ENCODE measurements at places on chromosomes 1 and 21. TPM values are rescaled to one million over a fixed set of nuclear protein-coding genes. Genes with fewer than 3 reads are reported as not detected.

DNA sequence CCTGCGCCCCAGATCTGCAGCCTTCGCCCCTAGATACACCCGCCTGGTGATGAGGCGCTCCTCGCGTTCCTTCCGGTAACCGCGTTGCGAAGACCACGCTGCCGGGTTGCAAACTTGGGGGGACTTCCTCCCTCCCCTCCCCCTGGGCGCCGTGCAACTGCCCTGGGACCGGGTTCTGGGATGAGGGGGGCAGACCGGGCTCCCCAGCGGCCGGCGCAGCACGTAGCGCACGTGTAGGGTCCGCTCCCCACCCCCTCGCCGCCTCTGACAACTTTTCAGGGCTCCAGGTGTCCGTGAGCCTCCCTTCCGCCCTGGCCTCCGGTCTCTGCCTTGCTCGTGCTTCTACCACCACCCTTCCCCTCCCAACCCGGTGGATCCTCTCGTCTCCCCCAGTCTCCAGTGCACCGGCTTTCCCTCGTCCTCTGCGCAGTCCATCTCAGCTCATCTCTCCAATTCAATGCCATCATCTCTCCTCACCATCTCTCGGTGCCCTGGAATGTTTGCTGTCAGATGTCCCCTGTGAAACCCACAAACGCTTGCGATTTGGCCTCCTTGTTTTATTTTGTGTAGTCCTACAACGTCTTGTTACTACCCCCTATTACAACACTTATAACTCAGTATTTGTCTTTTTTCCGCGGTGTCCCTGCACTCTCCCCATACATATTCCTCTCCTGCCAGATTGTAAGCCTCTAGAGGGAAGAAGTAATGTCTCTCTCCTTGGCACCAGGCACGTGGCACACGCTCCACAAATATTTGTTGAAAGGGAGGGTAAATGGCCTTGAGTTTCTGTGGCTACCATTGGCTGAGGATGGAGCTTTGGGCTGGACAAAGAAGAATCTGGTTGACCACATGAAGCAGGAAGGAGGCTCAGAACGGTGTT, 782 bp downstream of the PCAT6 start:
- peak; percentile 25 for DNase-seq

DNA sequence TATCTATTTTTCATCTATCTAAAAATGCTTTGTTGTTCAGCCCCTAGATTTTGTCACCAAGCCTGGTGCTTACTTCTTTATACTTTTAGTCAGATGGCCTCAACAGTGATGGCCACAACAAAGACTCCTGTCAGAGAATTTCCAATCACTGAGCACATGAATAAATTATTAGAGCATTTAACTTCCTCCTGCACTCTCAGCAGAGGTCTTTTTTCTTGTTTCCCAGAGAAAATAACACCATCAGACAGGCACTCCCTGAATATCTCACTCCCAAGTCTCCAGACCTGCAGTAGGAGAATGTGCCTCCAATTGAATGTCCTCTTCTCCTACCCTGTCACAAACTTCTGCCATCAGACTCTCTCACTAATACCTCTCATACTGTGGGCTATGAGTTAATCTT, 616.0 kb upstream of the NR5A2 start:
- no peak for DNase-seq

VTCN1 gene
- total RNA-seq, result not detected

GPR52 gene
- total RNA-seq, result 0.92 TPM

CFAP107 gene
- not detected for total RNA-seq

DNA sequence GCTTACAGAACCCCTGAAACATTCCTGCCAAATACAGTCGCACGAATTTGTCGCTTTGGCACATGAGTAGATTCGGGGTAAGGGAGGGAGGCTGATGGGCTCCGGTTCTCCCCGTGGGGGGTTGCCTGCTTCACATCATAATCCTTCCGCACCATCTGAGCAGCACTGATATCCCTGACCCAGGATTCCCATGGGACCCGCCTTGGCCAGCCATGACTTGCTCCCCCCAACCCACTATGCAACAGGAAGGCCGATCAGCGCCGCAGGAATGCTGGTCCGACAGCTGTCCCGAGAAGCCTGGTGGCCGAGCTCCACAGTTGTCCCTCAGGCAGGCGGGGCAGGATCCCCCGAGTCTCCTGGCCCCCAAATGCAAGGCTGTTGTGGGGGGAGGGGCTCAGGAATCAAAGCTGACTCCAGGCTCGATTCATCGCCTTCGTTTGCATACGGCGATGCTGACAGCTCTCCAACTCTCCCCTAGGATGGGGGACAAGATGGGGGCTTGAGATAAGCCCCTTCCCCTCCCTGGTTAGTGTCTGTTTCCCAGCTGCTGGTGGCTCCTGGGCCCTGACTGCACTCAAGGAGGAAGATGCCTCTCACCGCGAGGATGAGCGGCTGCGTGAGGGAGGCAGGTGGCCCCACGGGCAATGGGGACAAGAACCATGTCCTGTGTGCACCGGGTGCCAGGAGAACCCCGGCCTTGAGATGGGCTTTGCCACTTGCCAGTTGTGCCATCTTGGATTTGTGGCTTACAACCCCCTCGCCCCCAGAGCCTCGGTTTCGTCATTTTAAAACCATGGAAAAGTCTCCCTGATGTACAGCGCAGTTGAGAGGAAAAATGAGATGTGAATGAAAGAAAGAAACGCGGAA, 9.3 kb downstream of the DRAXIN start:
- no peak for DNase-seq

DNA sequence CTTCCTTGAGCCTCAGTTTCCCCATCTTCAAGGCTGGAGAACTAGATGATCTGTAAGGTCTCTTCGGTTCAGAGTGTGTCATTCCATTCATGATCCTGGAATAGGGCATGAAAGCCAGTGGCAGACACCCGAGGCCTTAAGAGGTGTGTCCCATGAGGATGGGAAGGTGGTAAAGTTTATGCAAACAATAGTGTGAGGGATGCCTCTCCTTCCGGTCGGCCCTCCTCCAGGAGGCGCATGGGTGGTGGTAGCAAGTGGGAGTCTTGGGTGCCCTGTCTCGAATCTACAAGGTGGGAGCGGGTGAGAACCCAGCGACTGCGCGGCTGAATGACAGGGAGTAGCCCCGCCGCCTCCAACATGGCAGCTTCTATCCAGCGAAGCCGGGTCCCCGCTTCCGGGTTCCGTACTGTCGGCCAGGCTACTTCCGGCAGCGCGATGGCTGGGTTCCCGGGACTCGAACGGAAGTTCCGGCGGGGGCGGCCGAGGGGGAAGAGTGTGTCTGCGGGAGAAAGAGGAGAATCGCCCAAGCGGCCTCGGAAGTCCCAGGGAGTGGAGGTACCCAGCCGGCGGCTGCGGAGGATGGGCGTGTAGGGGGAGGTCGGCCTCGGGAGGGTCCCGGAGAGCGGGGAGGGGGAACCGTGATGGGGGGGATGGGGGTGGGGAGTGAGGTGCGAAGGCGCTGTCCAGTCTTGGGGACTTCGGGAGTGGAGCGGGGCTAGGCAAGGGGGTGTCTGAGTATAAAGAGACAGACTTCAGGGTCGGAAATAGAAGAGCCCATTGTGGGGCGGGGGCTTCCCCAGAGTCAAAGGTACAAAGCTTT, at the start of gene LYPLA2:
Gene LYPLA2, plus strand, starts transcription at position 450 of the 820 bp plus-strand sequence. CDS start 1,538 bp downstream, outside the sequence.
- peak; percentile 86 for DNase-seq

FCAMR gene
- not detected for total RNA-seq

GRCh38 chr1:49906365-49906764, 117.4 kb downstream of the AGBL4 start:
- no peak for DNase-seq

GRCh38 chr1:73306899-73307555, 890.9 kb downstream of the LRRIQ3 start:
- DNase-seq, result no peak

DNA sequence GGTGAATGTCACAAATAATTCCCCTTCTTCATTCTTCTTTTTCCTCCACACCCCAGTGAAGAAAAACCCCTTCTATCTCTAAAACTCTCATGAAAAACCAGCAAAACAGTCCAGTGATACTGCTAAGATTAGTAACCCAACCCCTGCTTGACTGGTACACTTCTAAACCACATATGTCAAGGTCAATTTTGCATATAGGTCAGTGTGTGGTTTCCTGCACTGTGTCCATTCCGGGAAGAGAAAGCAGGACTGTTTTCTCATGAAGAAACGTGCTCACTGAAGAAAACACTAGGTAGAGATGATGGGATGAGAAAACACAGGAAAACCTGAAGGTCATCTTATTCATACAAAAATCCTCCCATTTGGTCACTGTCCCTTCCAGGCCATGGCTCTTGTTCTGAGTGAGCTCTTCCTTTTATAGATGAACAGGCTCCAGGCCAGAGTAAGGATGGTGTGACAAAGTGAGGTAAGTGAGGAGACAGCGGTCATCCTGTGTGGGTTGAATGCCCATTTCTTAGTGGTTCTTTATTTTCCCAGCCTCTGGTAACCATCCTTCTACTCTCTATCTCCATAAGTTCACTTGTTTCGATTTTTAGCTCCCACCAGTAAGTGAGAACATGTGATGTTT, 122.7 kb downstream of the FASLG start:
- DNase-seq, result no peak

GRCh38 chr1:97989094-97989680, 68.4 kb upstream of the DPYD start:
- DNase-seq, result no peak

DNA sequence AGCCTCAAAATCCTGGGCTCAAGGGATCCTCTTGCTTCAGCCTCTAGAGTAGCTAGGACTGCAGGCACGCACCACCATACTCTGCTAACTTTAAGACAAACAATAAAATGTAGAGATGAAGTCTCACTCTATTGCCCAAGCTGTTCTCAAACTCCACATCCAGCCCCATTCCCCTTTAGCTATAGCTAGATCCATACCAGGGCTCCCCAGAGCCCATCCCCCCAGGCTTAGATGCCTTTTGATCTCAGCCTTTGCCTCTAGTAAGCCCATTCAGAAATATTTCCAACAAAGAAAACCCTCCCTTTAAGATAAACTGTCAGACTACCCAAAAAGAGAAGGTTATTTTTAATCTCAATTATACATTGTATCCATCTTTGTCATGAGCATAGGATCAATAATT, 325.4 kb downstream of the CHRM3 start:
- DNase-seq, result no peak

OR2M5 gene
- not detected for total RNA-seq

GRCh38 chr1:230149751-230150584, 82.9 kb downstream of the GALNT2 start:
- DNase-seq, result no peak

CYB5RL gene
- total RNA-seq, result 11.8 TPM

GRCh38 chr1:30679201-30679975, 44.0 kb downstream of the MATN1 start:
- DNase-seq, result no peak

DNA sequence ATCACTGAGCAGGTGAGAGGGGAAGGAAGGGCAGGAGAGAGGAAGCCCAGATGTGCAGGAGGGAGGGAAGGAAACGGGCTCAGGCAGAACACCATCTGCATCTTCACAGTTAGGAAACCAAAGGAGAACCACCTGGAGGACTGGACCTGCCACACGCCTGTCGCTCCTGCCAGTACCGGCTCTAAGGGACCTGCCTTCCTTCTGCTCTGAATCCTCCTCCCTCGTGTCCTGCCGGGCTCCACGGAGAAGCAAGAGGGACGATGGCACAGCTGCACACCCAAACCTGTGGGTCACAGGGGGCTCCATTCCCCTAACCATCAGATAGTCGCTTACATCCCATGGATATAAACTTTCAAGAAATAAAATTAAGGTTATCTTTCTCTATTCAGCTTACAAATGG, 56.1 kb downstream of the TOR1AIP2 start:
- no peak for DNase-seq

DNA sequence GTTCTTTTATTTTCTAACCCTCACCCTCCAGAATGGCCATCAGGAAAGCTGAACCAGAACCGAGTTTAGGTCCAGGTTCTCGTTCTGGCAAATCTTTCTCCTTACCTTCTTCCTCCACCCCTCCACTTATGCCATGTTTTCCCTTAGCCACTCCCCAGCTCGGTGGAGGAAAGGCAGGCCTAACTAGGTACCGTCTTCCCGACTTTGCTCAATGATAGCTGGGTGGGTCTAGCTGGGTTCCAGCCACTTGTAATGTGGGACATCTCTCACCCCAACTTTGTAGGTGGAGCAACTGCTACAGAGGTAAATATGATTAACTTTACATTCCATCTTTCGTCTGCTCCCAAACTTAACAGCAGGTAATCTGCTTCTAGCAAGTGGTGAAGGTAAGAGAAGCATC, 646 bp downstream of the BNIPL start:
- DNase-seq, result no peak

- DNase-seq, result no peak
Measured at GRCh38 chr1:7784492-7785071, 491 bp downstream of the PER3 start.

RIPPLY3 gene
- 0.09 TPM for total RNA-seq

GRCh38 chr1:247118946-247119446, 14.8 kb upstream of the ZNF669 start:
- DNase-seq, result no peak

- no peak for DNase-seq
Measured at GRCh38 chr1:40768146-40768990, 15.2 kb upstream of the KCNQ4 start.

- DNase-seq, result no peak
Measured at GRCh38 chr1:111600886-111601386, 18.7 kb upstream of the RAP1A start.

GRCh38 chr21:32653326-32653901, 41.2 kb upstream of the CFAP298 start:
- no peak for DNase-seq

DNA sequence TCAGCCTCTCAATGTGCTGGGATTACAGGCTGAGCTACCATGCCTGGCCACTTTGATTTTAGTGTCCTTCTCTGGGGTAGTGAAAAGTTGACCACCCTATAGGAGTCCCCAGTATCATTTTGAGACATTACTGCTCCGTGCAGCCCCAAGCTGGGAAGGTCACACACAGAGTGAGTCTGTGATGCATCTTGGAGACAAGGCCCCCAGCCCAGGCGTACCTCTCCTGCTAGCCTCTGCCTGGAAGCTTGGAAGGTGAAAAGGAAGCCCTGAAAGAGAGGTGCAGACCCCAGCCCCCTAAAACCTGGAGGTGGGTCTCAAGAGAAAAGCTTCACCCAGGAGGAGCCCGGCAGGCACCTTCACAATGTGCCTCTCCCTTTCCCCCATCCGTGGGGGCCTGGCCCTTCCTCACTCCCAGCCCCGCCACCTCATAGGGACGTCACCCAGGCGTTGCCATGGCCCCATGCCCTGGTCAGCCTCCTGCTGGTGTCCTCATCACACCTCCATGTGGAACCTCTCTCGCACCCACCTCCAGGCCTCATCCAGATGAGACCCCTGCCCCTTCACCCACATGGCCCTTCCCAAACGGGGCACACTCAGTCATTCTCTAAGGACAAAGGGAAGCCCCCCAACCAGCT, 5.6 kb upstream of the ARF1 start:
- peak; percentile 35 for DNase-seq

NCAM2 gene
- not detected for total RNA-seq

DNA sequence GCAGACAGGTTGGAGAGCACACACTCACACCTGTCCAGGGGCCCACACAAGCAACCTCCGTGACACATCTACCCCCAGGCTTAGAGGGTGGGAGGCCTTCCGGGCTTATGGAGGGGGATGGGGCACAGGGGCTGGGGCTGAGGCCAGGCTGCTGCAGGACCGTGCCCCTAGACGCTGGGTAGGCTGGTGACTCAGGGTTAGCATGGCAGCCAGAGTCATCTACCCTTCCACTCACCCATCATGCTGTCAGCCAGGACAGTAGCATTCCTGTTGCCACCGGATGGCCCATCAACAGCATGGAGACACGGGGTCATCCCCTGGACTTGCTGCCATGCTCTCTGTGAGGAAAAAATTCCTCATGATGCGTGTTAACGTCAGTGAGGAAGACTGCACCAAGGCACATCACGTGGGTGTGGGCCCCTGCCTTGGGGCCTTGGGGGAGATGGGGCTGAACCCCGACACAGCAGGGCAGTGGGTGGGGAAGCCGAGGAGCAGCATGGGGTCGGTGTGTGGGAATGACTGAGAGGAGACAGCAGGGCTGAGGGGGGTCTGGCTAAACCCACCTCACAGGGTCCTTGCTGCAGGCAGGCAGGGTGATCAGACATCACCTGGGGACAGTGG, 52.8 kb downstream of the WNT9A start:
- DNase-seq, result no peak

Data from CD8-positive, alpha-beta memory T cell (primary cell).